ENCODE measurements at places on chromosomes 1 and 21.

GRCh38 chr1:218557731-218558130 is 212.6 kb downstream of the TGFB2 start:
- no peak for DNase-seq

- DNase-seq: no peak
These were observed 20.4 kb downstream of the ODF2L start for GRCh38 chr1:86375688-86376087.

GRCh38 chr1:212858461-212859265 is 588 bp downstream of the FLVCR1 start:
- peak; percentile 65 for DNase-seq

DNA sequence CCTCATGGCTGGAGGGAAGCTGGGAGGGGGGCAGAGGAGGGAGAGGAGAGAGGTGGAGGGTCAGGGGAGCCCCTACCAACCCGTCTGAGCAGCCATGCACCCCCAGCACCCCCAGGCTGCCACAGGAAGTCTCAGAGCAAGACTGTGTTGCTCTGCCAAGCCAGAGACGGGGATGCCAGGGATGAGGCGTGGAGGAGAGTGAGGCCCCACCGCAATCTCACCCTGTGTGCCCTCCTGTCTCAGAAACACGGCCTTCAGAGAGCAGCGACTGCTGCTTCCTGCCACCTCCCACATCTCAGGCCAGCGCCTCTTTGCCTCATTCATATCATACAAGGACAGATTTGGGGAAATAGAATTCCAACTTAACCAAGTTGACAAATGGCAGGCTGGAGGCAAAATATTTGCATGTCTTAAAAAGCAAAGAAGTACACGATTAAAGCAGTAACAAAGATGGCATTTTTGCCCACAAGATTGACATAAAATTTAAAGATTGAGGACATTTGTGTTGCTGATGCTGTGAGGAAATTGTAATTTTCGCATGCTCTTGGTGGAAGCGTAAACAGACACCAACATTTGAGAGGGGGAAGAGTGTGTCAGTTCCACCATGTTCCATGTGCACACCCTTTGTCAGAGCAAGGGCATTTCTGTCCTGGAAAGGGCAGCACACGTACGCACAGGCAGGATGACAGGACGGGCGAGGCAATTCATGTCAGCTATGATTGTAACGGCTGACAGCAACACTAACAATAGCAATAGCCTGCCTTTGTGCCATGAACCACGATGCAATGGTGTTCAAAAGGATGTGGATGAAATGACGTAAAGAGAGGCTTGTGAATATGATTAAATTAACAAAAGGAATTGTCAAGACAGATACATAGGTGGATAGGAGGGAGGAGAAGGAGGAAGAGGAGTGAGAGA is 59.0 kb upstream of the BACE2 start:
- DNase-seq: no peak

GRCh38 chr1:232193451-232193783 is 436.5 kb downstream of the SIPA1L2 start:
- DNase-seq: no peak

DNA sequence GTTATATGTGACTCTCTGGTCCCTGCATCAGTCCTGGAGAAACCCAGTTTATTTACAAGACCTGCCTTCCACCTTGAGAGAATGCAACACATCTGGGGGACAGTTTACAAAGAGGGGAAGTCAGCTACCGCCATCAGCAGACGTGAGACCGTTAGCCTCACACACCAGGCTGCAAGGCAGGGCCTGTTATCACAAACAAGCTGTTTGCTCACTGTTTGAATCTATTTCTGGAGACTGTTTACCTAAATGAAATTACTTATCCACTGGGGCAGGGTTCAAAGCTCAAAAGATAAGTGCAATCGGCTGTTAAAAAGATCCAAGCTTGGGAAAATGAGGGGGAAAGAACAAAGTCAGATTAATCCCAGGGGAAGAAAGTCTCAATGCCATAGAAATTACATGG is 134.4 kb downstream of the ZNF281 start:
- no peak for DNase-seq

- no peak for DNase-seq
These were observed 11.5 kb upstream of the C1orf105 start for GRCh38 chr1:172408958-172409357.

GRCh38 chr21:43818685-43819084 is 29.3 kb downstream of the RRP1 start:
- DNase-seq: no peak

DNA sequence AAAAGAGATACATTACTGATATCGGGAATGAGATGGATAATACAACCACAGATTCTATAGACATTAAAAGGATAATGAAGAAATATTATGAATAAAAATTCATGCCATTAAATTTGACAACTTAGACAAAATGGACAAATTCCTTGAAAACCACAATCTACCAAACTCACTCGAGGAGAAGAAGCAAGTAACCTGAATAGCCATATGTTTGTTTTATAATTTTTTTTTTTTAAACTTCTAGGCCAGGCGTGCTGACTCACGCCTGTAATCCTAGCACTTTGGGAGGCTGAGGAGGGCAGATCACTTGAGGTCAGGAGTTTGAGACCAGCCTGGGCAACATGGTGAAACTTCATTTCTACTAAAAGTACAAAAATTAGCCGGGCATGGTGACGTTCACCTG is 327.9 kb downstream of the VAV3 start:
- no peak for DNase-seq

GRCh38 chr1:16189003-16189402 is 23.4 kb downstream of the ARHGEF19 start:
- no peak for DNase-seq

DNA sequence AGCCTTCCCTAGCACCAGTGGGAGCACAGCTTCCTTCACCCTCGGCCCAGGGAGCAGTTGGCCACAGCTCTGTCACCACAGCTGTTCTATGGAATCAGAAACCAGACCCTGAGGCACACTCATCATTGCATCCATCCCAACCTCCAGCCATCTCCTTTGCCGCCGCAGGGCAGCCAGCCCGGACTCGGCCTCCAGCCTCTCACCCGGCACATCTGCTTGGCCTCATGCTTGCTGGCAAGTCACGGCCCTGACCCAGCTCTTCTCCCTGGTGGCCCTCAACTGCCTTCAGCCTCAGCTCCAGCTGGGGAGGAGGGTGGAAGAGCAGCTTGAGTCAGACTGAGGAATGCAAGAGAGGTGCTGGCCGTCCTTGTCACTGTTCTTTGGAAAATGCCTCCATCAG is 59.8 kb downstream of the TOR1AIP2 start:
- no peak for DNase-seq

DNA sequence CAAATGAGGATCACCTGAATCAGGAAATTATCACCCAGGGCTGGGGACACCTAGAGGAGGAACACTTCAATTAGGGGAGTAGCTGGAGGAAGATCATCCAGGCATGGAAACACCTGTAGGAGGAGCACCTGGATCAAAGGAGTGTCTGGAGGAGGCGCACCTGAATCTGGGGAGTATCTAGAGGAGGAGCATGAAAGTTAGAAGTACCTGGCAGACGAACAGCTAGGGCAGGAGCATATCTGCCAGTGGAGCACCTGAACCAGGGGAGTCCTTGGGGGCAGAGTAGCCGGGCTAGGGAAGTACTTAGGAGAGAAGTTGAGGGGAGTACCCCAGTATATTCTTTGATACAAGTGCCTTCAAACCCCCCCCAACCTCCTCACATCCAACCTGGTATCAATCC is 1.3 kb downstream of the C1orf210 start:
- no peak for DNase-seq

- DNase-seq: no peak
These were observed 57.8 kb downstream of the SIK1 start for GRCh38 chr21:43369124-43369523.

DNA sequence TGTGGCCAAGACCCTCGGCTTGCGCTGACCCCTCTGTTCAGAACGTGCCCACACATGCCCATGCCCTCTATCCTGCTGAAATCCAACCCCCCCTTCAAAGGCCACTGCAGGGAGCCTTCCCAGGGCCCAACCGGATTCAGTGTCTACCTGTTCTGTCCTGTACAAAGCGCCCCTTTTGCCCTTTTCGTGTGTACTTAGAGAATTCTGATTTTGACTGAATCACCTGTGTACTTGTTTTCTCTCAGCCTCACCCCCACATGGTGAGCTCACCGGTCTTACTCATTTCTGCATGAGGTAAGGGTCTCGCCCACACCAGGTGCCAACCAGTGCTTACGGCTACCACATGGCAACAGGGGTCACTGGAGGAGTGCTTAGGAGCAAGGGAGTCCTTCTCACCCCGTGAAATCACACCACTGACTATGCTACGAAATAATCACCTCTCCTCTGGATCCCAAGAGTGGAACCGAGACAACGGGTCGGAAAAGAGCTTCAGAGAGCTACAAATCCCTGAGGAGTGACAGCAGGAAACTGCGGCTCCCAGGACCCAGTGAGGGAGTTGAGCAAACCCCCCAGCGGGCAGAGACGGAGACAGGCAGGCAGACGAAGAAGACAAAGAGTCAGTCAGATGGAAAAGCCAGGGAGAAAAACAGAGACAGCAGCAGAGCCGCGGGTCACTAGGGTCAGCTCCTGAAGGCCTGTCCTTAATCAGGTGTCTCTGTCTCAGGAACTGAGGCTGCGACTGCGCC is 2.1 kb upstream of the S100A2 start:
- peak; percentile 75 for DNase-seq

- no peak for DNase-seq
These were observed 11.8 kb downstream of the VAMP4 start for GRCh38 chr1:171730052-171730451.

- DNase-seq: peak; percentile 26
These were observed 28.1 kb downstream of the TENT5C start for GRCh38 chr1:117633936-117634335.

- DNase-seq: peak; percentile 44
These were observed 12.1 kb upstream of the LRP8 start for GRCh38 chr1:53339736-53340635.

DNA sequence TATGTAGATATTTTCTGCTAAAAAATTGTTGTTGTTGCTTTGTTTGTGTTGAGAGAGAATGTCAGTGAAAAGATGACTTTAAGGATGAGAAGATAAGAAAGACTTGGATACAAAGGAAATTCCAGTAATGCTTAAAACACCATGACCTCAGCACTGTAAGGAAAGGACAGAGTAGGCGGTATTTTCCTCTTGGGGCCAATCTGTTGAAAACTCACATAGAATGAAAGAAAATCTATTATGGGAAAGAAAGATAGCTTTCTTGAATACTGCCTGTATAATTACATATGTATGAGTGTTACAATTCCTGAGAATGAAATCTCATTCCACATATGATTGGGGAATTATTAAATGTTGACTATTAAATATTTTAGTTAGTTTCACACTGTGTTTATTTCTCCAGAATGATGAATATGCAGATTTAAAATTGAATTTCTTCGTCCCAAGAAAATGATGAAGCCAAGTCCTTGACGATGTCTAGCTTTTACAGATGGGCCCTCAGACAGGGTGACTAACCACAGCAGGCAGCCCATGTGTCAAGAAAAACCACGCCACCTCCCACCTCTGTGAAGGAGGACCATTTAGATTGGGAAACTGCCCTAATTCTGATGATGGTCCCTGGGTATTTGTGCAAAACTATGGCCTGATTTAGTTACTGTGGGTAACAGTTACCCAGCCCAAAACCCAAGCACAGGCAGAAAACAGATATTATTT is 49.7 kb upstream of the LMO4 start:
- DNase-seq: no peak

DNA sequence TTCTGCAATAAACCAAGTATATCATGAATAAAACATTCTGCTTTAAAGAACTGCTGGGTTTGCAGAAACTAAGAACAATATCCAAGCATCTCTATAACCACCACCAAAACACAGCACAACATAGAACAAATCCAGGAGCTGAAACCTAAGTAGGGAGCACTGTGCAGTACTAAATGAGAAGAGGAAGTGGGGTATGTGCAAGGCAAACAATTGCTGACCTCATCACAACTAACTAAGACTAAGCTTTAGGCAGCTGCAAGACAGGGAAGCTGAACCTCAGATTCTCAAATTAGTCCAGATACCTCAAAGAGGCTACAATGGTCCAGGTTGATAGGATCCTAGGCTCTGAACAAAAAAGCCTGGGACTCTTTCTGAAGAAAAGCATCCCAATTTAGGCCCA is 172.6 kb downstream of the SLC44A5 start:
- DNase-seq: no peak

GRCh38 chr1:172345077-172345476 is 75.4 kb upstream of the C1orf105 start:
- no peak for DNase-seq

DNA sequence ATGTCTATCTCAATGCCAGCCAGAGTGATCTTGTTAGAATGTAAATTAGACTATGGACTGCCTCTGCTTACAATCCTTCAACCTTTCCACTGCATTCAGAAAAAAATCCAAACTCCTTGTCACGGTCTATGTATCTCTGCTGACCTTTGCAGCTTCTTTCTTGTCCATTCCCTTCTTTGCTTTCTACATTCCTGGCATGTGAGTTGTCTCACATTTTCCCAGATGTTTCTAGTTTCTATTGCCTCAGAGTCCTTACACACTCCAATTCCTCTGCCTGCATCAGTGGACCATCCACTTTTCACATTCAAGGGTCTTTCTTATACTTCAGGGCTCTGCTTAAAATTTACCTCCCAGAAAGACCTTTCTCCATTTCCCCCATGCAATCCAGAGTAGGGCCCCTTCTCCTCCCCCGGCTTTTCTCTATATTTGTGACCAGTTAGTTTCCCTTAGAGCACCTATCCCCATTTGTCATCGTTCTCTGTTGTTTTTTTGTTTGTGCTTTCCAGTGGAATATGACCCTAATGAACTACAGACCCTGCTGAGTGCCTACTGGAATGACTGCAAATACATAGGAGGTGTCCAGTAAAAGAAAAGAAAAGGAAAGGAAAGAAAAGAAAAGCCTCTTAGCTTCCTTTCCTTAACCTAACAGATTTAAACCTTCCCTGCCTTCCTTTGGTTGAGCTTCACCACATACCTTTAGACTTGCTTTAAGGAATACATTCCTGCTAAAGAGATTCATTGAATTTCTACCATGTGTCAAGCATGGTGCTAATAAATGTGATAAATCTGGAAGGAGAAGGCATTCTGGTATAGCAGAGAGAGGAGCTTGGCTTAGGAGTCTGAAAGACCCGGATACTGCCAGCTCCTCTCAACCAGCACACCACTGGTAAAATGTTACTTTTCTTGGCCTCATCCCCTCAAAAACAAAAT is 102.0 kb downstream of the DIRAS3 start:
- no peak for DNase-seq

GRCh38 chr1:182473556-182473955 is 23.6 kb downstream of the RGSL1 start:
- no peak for DNase-seq

All from activated CD8-positive, alpha-beta memory T cell treated with anti-CD3 and anti-CD28 coated beads, Interleukin-2, amount 50 U/mL, for 48 hours (primary cell).